Chondrocyte (in vitro differentiated cells): ENCODE measurements at places on chromosomes 5 and 9. TPM values are rescaled to one million over a fixed set of nuclear protein-coding genes. Genes with fewer than 3 reads are reported as not detected.

DNA sequence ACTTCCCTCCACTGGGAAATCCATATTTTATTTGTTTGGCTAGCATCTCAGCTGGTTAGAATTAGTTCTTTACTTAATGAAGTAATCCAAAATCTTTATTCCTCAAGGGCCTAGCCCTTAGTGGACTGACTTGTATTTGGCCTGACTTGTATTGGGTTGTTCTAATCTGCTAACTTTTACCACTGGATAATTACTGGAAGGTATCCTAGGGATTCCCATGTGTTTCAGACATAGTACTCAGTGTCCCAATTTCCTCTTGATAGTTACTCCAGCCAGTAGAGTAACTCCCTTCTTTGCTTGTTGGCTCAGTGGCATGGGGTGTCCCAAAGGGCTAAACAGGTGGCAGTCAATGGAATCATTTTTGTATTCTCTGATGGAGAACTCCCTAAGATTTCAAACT is 156.0 kb downstream of the DCP2 start:
- no peak overlapping the region for H3K4me3 ChIP-seq
- no peak for DNase-seq
- H3K36me3 ChIP-seq = peaks cover 6% of the 10 kb centered on the region
- no peak overlapping the region for H3K27ac ChIP-seq

- no peak overlapping the region for H3K27ac ChIP-seq
- no peak for DNase-seq
- peaks cover 14% of the 10 kb centered on the region for H3K4me1 ChIP-seq
- no peaks in the 10 kb centered on the region for H3K27me3 ChIP-seq
- H3K36me3 ChIP-seq = no peaks in the 10 kb centered on the region
Observed at GRCh38 chr5:94691949-94692348, 73.5 kb downstream of the SLF1 start.

DNA sequence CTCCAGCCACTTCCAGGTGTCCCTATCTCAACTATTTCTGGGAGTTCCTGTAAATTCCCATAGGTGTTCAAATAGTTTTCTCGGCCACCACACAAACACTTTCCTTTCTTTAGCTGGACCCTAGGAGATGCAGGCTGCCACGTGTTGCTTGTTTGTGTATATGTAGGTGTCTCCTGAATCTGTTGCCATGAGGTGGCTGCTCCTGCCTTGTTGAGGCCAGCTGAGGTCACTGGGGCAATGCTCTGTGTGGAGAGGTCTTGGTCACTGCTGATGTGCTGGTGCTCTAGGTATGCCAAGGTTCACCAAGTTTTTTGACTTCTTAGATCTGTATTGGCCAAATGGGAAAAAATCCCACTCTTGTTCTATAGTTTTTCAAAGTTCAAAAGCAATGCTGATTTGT is 132.5 kb upstream of the CHD1 start:
- peak overlapping the region; percentile 80 for H3K27ac ChIP-seq
- H3K36me3 ChIP-seq = no peaks in the 10 kb centered on the region
- peaks cover 17% of the 10 kb centered on the region for H3K4me1 ChIP-seq
- DNase-seq = no peak
- H3K27me3 ChIP-seq = no peaks in the 10 kb centered on the region

DNA sequence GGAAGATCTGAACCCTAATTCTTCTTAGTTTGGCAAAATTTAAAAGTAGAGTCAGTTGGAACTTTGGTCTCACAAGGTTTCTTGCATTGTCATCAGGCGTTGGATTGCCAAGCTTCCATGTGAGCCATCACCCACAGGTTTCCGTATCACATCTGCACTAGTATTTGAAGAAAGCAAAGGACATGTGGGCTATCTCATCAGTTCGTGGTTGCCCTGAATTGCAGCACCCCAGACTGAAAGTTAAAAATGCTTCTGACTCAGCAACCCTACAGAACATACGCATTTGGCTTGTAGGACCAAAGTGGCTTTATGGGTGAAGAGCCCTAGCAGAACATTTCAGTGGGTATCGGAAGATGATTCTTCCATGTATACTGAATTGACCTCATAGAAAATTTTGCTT is 358.0 kb downstream of the ENC1 start:
- no peak overlapping the region for H3K27ac ChIP-seq
- no peak for DNase-seq
- H3K4me3 ChIP-seq = no peak overlapping the region
- H3K27me3 ChIP-seq = no peaks in the 10 kb centered on the region
- peaks cover 17% of the 10 kb centered on the region for H3K4me1 ChIP-seq

DNA sequence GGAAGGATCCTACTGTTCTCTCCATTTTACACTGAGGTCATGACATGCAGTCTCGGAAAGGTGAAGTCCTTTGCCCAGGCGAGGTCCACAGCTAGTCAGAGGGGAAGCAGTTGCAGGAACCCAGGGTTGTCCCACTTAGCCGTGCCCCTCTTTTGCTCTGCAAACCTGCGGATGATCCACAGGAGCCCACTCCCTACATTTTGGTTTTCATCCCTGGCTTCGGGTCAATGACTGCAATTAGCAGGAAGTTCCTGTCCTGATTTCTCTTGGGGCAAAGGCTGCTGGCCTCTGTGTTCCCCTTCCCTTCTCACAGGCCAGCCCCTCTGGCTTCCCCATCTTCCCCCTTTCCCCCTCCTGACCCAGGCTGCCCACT is 1.3 kb downstream of the SLC2A8 start:
- no peak for DNase-seq
- no peaks in the 10 kb centered on the region for H3K36me3 ChIP-seq
- no peaks in the 10 kb centered on the region for H3K27me3 ChIP-seq

DNA sequence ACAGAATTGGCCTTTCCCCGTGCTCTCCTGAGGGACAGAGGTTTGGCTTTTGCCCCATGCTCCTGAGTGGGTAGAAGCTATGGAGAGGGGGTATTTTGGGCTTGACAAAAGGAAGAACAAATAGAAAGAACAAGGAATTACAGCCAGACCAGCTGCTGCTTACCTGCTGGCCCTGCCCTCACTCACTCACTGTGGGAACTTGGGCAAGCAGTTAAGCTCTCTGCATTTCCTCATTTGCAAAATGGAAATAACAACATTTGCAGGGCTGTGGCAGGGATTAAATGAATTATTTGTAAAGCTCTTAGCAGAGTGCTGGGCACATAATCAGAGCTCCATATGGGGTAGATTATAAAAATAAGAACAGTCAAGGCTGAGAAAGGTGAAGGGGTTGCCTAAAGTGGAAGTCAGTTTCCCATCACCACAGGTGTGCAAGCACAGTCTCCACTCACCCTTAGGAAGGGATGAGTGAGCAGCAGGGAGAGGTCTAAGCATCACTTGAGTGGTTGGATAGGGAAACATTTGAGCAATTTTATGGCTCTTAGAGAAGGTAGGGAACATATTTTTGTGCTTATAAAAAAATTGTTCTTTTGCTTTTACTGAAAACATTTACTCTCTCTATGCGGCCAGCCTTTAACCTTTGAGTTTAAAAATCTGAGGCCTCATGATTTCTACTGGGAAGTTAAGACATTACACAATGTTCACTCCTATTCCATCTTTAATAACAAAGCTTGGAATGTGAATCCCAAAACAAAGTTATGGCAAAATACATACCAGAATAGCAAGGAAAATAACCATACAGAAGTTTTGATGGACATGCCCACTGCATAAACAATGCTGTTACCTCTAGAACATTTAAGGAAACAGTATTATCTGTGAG is 42.8 kb upstream of the LHFPL2 start:
- H3K27me3 ChIP-seq = no peaks in the 10 kb centered on the region
- peak overlapping the region; percentile 62 for H3K27ac ChIP-seq
- peaks cover 32% of the 10 kb centered on the region for H3K4me1 ChIP-seq
- DNase-seq = no peak

GRCh38 chr9:113675475-113675941 is 200.6 kb upstream of the ZNF618 start:
- no peak for DNase-seq
- peak overlapping the region; percentile 89 for H3K27ac ChIP-seq
- peak overlapping the region; percentile 15 for H3K4me3 ChIP-seq
- peaks cover 27% of the 10 kb centered on the region for H3K4me1 ChIP-seq

DNA sequence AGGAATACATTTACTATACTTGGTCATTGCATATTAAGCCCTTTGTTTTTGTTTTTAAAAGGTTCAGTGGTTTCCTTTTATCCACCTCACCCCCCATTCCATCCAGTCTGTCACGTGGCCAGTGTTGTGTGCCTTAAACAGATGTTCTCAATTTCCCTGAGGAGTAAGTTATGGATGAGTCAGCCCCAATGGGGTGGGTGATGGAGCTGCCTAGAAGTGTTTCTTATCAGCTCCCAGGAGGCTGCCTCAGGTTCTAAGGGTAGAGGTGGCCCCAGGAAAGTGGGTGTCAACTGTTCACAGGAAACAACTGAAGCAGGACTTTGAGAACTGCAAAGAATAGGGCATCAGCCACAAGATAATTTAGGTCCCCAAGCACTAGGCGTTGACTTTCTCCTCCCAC is 41.1 kb downstream of the ACTBL2 start:
- H3K27me3 ChIP-seq = no peaks in the 10 kb centered on the region
- peaks cover 58% of the 10 kb centered on the region for H3K4me1 ChIP-seq
- DNase-seq = no peak
- no peak overlapping the region for H3K4me3 ChIP-seq

GRCh38 chr9:129377931-129378661 is 200.0 kb upstream of the IER5L start:
- peak; percentile 60 for DNase-seq
- peaks cover 2% of the 10 kb centered on the region for H3K27me3 ChIP-seq
- no peaks in the 10 kb centered on the region for H3K36me3 ChIP-seq
- H3K4me3 ChIP-seq = no peak overlapping the region
- no peak overlapping the region for H3K27ac ChIP-seq

- no peak for DNase-seq
- peaks cover 2% of the 10 kb centered on the region for H3K27me3 ChIP-seq
- no peaks in the 10 kb centered on the region for H3K4me1 ChIP-seq
- H3K36me3 ChIP-seq = no peaks in the 10 kb centered on the region
Observed at GRCh38 chr9:27763831-27764230, 190.6 kb upstream of the C9orf72 start.

DNA sequence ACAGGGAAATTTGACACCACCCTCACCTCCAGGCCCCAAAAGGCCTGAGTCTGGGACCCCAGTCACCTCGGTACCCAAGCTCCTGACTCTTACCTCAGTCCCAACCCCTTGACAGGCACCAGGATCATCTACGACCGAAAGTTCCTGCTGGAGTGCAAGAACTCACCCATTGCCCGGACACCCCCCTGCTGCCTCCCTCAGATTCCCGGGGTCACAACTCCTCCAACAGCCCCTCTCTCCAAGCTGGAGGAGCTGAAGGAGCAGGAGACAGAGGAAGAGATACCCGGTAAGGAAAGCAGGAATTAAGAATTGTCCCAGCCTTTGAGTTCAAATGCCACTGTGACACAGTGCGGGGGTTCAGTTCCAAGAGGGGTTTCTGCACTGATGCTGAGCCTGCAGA is 1.3 kb downstream of the EIF4EBP3 start:
- DNase-seq = no peak
- peak overlapping the region; percentile 97 for H3K27ac ChIP-seq
- H3K4me1 ChIP-seq = peaks cover 49% of the 10 kb centered on the region
- peaks cover 24% of the 10 kb centered on the region for H3K36me3 ChIP-seq
- no peaks in the 10 kb centered on the region for H3K27me3 ChIP-seq

GRCh38 chr5:61632064-61632463 is 300.0 kb downstream of the ZSWIM6 start:
- peaks cover 2% of the 10 kb centered on the region for H3K36me3 ChIP-seq
- no peak for DNase-seq
- H3K27me3 ChIP-seq = no peaks in the 10 kb centered on the region
- H3K27ac ChIP-seq = no peak overlapping the region
- peaks cover 28% of the 10 kb centered on the region for H3K4me1 ChIP-seq

DNA sequence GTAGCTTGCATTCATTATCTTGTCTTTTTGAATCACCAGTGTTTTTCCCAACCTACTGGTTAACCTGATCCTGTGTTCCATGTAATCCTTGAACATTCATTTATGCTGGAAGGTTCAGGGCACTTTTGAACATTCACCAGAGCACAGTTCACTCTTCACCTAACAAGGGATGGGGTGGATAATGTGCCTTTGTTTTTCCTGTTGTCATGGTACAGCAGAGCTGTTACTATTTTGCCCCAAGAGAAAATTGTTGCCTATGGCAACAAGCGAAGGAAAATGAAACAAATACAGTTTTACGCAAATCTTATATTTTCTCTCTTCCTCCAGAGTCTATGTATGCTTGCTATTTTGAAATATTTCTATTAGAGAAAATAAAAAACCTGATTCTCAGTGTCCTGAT is 60.3 kb upstream of the RIOK2 start:
- no peaks in the 10 kb centered on the region for H3K4me1 ChIP-seq
- H3K4me3 ChIP-seq = no peak overlapping the region
- no peak for DNase-seq
- peaks cover 10% of the 10 kb centered on the region for H3K36me3 ChIP-seq

DNA sequence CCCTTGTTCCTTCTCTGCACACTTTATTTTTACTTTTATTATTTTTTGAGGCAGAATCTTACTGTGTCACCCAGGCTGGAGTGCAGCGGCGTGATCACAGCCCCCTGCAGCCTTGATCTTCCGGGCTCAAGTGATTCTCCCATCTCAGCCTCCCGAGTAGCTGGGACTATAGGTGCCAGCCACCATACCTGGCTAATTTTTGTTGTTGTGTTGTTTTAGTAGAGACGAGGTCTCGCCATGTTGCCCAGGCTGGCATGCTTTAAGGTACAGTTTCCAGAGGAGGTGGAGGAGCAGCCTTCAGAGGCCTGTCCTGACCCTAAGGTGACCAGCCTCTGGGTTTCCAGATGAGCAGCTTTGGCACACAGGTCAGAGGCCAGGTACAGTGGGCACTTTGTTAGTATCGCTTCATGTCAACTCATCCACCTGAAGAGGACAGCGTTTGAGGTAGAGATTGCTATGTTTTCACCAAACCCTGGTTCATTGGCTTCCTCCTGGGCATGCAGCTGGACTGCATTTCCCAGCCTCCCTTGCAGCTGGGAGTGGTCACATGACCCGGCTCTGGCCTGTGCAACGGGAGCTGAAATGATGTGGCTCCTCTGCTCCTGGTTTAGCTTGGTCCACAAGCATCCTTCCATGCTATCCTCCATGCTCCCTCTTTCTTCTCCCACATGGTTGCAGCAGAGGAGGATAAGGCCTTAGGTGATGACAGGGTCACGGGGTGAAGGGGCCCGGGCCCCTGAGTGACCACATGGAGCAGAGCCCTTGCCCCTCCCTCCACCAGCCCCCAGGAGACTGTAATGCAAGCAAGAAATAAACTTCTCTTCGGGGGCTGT is 139.3 kb upstream of the IER5L start:
- peaks cover 81% of the 10 kb centered on the region for H3K4me1 ChIP-seq
- no peaks in the 10 kb centered on the region for H3K27me3 ChIP-seq
- peak; percentile 72 for DNase-seq
- no peak overlapping the region for H3K4me3 ChIP-seq
- H3K36me3 ChIP-seq = no peaks in the 10 kb centered on the region

GRCh38 chr9:98826716-98827115 is 19.2 kb downstream of the GALNT12 start:
- H3K4me3 ChIP-seq = no peak overlapping the region
- H3K27me3 ChIP-seq = peaks cover 17% of the 10 kb centered on the region
- H3K27ac ChIP-seq = no peak overlapping the region
- H3K36me3 ChIP-seq = peaks cover 1% of the 10 kb centered on the region

The C5orf15 gene
- total RNA-seq = 41.7 to 63.7 TPM (median 44.4 TPM) in 3 replicates

The THG1L gene
- total RNA-seq = 7.0 to 10.1 TPM (median 9.2 TPM) in 3 replicates

The C5orf24 gene
- total RNA-seq = 98.7 to 121 TPM (median 109 TPM) in 3 replicates

The AGXT2 gene
- total RNA-seq = not detected in 3 replicates

The PCDHA13 gene
- total RNA-seq = 1.1 to 2.0 TPM (median 1.3 TPM) in 3 replicates

The LRRC14B gene
- not detected in 3 replicates for total RNA-seq

The RHOBTB3 gene
- total RNA-seq = 67.1 to 75.4 TPM (median 75.2 TPM) in 3 replicates
